ENCODE measurements at places on chromosomes 1 and 21.
A peak's percentile ranks its signal among the peaks of the same experiment; 100 is the strongest.

DNA sequence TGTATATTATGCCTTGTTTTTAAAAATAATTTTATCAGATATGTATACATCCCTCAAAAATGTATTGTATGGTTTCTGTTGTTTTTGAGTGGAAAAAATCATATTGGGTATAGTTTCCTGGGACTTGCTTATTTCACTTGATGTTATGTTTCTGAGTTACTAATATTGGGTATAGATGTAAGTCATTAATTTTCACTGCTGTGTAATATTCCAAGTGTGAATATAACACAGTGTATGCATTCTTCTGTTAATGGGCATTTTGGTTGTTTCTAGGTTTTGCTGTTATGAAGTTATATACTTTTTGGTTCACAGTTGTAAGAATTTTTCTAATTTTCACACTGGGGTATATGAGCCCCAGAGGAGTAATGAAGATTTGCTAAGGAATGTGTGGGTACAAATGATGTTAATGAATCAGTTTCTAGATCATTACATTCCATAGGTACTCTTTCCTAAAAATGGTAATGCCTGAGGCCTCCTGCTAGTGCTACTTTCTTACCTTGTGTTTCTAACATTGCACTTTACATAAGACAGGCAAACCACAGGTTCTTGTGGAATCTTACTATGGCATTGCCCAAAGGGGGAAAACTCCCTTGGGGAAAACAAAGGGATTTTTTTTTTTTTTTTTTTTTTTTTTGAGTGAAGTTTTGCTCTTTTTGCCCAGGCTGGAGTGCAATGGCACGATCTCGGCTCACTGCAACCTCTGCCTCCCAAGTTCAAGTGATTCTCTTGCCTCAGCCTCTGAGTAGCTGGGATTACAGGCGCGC, 3.2 kb downstream of the TTC3 start:
- DNase-seq = no peak

DNA sequence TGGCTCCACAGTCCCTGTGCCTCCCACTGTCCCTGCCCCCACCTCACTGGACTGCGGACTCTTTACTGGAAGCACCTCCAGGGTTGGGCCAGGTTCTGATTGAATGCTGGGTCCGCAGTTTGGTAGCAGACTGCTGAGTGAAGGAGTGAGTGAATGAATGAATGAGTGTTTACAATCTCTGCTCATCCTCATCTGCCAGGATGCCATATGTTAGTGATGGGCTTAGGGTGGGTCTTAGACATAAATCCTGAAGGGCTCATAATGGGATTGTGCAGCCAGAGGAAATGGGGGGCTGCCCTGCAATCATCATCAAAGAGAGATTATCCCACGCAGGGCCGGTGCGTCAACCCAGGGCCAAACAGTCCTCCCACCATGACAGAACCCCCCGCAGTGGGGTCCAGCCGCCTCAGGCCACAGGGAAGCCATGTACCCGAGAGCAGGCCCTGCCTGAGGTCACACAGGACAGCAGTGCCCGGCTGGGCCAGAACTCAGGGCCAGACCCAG, 26.1 kb downstream of the SLC1A7 start:
- DNase-seq = no peak

GRCh38 chr1:234942012-234942332, 186.7 kb downstream of the TOMM20 start:
- DNase-seq = peak; percentile 24

DNA sequence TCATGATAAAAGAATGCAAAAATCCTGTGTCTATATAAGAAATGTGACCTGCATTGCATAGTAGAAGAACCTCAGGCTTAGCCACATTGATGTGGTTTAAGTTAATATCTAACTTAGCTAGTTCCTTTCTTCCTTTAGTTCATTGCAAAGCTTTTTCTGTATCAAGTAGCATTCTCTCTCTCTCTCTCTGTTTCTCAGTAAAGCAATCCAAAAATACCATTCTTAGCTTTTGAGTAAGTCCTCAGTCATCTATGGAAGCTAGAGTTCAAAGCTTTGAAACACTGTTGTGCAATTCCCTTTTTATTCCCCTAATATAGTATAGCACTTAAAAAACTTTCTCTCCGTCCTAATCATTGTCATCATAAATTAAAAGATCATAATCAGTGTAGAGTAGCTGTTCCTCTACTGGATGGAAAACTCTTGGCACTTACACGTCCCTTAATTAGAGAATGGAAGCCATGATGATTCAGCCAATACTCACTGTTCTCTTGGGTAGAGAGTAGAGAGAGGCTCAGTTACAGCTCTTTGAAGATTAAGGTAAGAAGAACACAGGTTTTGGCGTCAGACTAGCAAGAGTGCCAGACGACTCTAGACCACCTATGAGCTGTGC, 350.3 kb upstream of the LYPLAL1 start:
- no peak for DNase-seq

- DNase-seq = no peak
These were observed at the start of gene TIE1 for GRCh38 chr1:43300378-43301094. TSS of gene TIE1 (plus strand) at chr1:43300982. CDS start at chr1:43301072, 90 bp downstream.

DNA sequence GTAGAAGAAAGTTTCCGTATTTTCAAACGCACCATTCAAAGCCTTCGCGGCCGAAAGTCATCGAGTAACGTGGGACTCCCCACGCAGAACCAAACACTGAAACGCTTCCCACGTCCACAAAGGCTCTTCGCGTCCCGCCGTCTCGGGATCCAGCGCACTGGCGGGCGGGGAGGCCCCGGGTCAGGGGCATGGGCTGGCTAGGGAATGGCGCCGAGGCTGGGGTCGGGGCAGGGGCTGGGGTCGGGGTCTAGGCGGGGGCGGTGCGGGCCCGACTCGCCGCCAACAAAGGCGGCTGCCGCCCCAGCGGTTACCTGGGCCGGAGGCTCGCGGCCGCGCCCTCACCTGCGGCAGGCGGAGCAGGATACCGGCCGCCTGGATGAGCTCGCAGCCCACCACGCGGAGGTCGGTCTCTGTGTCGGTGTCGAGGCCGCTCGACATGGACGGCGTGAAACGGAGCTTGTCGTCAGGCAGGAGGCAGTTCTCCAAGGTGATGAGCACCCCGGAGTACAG, 403 bp downstream of the CCNL2 start:
- no peak for DNase-seq
